ENCODE measurements at places on chromosomes 12 and 14.

- DNase-seq, result no peak
These were observed 83.0 kb downstream of the LLPH start for GRCh38 chr12:66047411-66048021.

- no peak for DNase-seq
These were observed 6.0 kb downstream of the TEDC1 start for GRCh38 chr14:105496831-105497591.

- DNase-seq, result no peak
These were observed at the start of gene NFATC4 for GRCh38 chr14:24367514-24368211. NFATC4 (plus strand) TSS chr14:24368184; CDS start chr14:24368341, 157 bp downstream.

DNA sequence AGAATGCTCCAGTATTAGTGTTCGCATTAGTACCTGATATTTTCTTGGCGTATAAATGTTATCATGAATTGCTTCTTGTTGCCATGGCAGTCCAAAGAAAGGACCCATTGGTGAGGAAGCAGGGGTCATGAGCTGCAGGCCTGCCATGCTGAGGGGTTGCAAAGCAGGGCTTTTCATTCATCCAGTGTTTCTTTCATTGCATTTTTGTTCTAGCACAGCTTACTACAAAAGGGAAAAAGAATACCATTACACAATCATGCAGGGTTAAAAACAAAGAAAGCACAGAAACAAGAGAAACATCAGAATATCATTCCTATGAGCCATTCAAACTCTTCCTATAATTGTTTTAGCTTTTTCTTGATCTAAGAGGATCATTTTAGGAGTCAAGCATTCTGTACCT lies 24.0 kb downstream of the DICER1 start:
- no peak for DNase-seq

- no peak for DNase-seq
These were observed 71.7 kb upstream of the PRICKLE1 start for GRCh38 chr12:42660968-42661937.

DNA sequence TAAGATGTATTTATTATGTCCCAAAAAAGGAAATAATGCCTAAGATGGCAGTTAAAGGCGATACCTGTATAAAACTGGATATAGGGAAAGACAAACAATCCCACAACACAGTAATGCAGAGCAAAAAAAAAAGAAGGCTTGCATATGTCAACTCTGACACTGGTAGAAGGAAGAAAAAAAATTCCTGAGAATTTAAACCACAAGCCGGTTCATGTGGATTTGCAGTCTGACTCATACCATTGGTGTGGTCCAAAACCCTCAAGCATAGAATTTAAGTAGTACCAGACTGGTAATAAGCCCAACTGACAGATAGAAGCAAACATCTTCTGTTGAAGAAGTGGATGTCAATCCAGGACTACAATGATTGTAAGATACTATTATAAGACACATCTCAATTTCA lies 7.2 kb downstream of the DNAI7 start:
- no peak for DNase-seq

GRCh38 chr12:4107436-4107878 lies 166.1 kb upstream of the CCND2 start:
- peak; percentile 44 for DNase-seq

DNA sequence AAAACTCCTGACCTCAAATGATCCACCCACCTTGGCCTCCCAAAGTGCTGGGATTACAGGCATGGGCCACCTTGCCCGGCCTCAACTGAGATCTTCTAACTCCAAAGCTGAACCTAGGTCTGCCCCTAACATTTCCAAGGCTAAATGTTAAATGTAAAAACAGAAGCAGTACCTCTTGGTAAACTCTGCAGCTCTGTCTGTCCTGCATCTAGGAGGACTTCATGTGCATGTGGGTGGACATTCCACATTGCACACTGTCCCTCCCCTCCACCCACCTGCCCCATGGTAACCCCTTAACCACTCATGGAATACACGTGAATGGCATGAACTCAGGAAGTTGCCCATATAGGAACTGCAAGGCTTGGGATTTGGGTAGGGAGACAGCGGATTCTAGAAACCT lies 33.1 kb downstream of the SNX6 start:
- DNase-seq, result no peak

DNA sequence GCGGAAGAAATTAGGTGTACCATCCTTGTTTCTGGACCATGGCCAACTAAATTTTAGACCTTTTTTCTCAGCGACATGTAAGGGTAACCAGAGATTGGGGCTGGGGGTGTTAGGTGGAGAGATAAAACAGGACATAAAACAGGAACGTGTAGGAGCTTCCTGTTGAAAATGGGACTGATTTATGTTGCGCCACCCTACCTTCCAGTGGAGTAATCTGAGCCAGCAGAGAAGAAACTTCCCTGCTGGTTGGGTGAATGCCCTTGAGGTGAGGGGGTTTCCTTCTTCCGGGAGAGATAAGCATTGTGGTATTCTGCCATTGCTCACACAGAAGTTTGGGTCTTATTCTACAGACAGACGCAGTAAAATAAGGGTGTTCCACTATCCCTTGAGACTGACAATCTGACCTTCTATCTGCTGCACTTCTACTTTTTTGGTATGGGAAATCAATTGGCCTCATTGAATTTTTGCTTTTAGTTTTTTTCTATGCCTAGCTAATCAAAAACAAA lies 417.6 kb downstream of the PCNX1 start:
- peak; percentile 6 for DNase-seq

- DNase-seq, result no peak
These were observed 153.7 kb upstream of the PZP start for GRCh38 chr12:9361879-9362326.

DNA sequence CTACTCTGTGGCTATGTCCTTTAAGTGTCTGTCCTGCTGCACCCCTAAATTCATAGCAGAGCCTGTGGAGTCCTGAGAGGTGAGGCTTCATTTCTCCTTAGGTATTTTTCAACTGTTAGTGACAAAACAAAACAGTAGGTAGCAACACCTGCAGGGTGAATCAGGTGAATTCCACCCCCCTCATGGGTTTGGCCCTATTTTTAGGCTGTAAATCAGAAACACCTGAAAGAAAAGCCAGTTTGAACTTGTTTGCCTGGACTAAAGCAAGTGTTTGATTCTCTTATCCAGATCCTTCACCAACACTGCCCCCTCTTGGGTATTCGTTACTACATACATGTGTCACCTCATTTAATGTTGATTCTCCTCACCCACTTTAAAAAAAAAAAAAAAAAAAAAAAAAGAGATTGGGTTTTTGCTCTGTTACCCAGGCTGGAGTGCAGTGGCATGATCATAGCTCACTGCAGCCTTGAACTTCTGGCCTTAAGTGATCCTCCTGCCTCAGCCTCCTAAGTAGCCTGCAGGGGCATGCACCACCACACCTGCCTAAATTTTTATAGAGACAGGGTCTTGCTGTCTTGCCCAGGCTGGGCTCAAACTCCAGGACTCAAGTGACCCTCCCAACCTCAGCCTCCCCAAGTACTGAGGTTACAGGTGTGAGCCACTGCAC lies 10.3 kb downstream of the TBPL2 start:
- DNase-seq, result no peak

- no peak for DNase-seq
These were observed 247.9 kb downstream of the AKAP6 start for GRCh38 chr14:32576977-32577376.

- DNase-seq, result no peak
These were observed 14.2 kb downstream of the CEP128 start for GRCh38 chr14:80927083-80927989.

GRCh38 chr14:86892152-86892956 lies 1100.6 kb downstream of the GALC start:
- no peak for DNase-seq

DNA sequence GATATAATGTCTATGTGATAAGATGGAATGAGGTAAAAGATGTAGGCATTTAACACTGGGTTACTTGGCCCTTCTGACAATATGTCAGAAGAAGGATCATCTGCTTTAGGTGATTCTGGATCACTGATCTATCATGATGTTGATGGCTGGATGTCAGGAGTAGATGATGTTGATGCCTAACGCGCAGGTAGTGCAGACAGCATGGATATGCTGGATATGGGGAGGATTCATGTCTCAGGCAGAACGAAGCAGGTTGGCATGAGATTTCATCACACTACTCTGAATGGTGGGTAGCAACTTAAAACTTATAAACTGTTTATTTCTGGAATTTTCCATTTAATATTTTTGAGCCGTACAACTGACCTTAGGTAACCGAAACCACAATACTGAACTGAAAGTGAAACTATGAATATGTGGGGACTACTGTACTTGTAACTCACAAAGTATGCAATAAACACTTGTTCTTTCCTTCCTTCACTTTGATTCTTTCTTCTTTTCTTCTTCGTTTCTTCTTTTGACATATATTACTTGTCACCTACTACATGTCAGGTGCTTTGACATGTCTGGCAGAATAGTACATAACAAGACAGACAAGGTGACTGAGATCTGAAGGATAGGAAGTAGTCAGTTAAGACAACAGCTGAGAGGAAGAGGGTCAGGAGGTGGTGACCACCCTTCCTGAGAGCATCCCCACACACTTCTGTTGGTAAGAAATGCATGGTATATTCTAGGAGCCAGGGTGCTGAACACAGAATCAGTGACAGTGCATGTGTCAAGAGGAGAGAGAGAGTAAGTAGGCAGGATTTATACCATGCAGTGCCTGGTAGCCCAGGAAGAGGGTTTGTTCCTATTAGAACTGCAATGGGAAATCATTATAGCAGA lies 238.8 kb downstream of the PPFIA2 start:
- no peak for DNase-seq

DNA sequence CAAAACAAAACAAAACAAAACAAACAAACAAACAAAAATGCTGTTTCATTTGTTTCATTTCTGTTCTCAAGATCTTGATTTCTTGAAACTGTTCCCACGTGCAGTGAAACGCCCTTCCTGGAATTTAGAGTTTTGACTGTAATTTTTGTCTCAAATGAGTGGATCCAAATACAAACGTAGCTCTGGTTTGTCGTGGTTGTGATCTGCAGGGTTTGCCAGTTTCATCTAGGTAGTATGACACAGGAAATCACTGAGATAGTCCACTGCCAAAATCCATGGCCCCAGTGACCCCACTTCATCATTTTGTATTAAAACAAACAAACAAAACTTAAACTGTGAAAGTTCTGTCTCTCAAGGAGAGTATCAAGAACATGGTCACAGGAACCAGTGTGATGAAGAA lies 838.6 kb downstream of the BCL11B start:
- no peak for DNase-seq

- DNase-seq, result peak; percentile 62
These were observed 169.0 kb upstream of the EEA1 start for GRCh38 chr12:93098077-93098476.

DNA sequence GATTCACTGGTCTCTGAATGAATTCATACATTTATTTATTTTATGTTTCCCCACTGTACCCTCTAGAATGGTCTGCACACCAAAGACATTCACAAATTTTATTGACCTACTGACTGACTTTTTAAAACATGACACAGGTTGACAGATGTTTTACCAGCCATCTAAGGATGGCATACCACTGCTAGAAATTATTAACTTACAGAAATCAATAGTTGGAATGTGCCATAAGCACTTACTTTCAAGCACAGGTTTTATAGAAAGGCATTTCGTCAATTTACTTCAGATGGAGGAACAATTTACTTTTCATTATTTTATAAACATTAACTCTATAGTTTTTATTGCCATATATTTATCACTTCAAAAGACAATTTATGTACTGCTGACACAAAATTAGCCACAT lies 448.7 kb upstream of the FBXO33 start:
- no peak for DNase-seq

GRCh38 chr12:19402743-19403431 lies 36.4 kb upstream of the AEBP2 start:
- DNase-seq, result no peak

DNA sequence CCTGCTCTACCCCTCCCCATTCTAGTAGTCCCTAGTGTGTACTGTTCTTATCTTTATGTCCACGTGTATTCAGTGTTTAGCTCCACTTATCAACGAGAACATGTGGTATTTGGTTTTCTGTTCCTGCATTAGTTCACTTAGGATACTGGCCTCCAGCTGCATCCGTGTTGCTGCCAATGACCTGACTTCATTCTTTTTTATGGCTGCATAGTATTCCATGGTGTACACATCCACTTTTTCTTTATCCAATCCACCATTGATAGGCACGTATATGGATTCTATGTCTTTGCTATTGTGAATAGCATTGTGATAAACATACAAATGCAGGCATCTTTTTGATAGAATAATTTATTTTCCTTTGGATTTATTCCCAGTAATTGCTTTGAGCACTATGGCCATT lies 327.7 kb downstream of the DUSP6 start:
- no peak for DNase-seq

DNA sequence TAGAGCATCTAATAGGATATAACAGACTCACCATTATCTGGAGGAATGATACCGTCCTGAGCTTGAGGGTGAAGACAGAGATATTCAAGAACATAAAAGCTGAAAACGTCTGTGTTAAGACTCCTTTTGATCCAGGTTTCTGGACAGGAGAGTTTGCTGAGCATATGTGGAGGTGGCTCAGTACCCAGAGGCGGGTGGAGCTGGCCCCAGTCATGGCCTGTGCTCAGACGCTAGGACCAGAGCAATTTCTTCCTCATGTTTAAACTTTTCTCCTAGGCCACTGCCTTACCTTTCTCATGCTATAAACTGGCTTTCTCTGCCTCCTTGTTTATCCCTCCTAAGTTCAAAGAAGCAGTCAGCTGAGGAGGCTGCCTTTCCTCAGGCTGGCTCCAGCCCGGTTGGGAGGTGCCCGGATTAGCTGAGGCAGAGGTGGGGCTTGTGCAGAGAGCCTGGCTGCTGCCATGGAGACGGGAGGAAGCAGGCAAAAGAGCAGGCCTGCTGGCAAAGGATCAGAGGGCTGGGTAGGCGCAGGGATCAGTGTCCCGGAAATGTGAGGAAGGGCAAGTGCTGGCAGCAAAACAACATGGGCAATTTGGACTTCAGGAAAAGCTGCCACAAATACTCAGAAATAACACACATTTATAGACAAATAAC lies 13.7 kb downstream of the COA8 start:
- no peak for DNase-seq

- DNase-seq, result no peak
These were observed 811 bp upstream of the GALNT16 start for GRCh38 chr14:69259168-69259526.

DNA sequence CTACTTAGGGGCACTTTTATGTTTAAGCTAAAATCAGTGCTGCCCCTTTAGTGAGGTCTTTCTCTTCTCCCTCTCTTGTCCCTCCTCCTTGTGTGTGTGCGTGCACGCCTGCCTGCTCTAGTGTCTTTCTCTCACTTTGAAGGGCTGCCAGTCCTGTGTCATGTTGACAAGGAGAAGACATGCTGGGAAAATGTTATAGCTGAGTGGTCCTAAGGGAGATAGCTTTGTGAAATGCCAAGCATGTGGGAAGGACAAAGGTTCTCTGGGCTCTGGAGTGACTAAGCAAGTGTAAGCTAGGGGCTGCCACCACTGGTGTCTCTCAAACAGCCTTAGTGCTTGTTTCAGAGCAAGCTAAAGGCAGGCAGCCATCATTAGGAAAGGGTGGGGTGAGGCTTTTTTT lies 108.4 kb downstream of the EMP1 start:
- no peak for DNase-seq

- no peak for DNase-seq
These were observed 332.4 kb upstream of the PRICKLE1 start for GRCh38 chr12:42921741-42922504.

All from stimulated activated CD4-positive, alpha-beta T cell treated with anti-CD3 and anti-CD28 coated beads, Interleukin-4, amount 100 ng/mL, for 1 hour (primary cell).